Fibroblast of lung (primary cell): ENCODE measurements at places on chromosomes 3 and 15.

GRCh38 chr15:34883633-34884032 lies 85.9 kb downstream of the AQR start:
- DNase-seq = peak; percentile 23

- DNase-seq = peak; percentile 97
Measured at GRCh38 chr15:36358094-36358493, 221.3 kb upstream of the CDIN1 start.

DNA sequence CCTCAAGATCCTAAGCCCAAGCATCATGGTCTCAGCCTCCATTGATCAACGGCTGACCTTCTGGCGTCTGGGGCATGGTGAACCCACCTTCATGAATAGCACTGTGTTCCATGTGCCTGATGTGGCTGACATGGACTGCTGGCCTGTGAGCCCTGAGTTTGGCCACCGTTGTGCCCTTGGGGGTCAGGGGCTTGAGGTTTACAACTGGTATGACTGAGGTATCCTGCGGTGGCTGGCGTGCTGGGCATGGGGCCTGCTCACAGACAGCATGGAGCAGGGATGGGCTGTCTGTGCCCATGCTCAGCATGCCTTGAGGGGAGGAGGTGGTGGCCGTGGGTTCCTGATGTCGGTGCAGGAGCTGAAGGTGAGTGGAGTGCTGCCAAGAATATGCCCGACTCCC lies 3.3 kb downstream of the DALRD3 start:
- no peak for DNase-seq

DNA sequence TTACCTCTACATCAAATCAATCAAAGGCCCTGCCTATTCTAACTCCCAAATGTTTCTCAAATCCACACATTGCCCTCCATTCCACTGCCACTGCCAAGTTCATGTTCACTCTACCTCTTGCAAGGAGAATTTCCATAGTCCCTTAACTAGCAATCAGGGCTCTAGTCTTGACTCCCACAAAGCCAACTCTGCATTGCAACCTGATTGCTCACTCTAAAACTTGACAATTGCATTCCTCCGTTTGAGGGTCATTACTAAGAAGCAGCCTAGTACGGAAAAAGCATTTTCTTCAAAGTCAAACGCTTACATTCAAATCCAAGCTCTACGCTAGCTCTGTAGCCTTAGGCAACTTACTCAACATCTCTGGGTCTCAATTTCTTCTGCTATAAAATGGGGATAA lies 1.2 kb downstream of the CPA3 start:
- DNase-seq = peak; percentile 97

- no peak for DNase-seq
Measured at GRCh38 chr3:195269375-195270078, 1.4 kb downstream of the XXYLT1 start.

GRCh38 chr3:136942803-136943202 lies 15.0 kb upstream of the IL20RB start:
- DNase-seq = no peak

GRCh38 chr15:87082581-87082980 lies 1002.9 kb downstream of the AGBL1 start:
- DNase-seq = no peak

DNA sequence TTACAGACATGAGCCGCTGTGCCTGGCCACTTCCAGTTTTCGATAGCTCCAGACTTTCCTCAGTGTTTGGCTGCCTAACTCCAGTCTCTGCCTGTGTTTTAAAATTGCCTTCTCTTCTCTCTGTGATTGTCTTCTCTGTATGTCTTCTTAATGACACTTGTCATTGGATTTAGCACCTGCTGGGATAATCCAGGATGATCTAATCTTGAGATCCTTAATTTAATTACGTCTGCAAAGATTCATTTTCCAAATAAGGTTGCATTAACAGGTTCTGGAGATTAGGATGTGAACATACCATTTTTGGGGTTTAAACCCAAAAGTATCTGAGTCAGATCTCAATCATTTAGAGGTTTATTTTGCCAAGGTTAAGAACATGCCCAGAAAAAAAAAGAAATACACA lies 222.2 kb upstream of the PDZRN3 start:
- DNase-seq = no peak

- peak; percentile 73 for DNase-seq
Measured at GRCh38 chr3:114319453-114319852, 25.6 kb downstream of the TIGIT start.

GRCh38 chr3:14244521-14245247 lies 66.1 kb downstream of the LSM3 start:
- DNase-seq = no peak
